ENCODE measurements at places on chromosomes 3 and 15.

DNA sequence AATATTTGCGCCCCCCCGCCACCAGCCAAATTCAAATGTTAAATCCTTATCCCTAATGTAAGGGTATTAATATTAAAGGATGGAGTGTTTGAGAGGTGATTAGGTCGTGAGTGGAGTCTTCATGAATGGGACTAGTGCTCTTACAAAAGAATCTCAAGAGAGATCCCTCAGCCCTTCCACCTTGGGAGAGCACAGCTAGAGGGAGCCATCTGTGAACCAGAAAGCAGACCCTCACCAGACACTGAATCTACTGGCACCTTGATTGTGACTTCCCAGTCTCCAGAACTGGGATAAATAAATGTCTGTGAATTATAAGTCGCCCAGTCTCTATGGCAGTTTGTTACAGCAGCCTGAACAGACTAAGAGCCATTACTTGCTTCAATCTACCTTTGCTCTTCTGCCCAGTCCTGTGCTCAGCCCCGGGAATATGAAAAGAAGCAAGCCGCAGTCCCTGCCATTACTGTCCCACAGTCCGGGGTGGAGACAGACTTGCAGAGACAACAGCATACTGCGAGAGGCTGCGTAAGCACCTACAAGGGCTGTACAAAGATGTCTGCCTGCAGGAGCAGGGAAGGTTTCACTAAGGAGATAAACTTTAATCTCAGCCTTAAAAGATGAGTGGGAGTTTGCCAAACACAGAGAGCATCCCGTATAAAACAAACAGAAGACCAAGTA, 110.7 kb upstream of the TMCO5A start:
- ATAC-seq, result no peak

DNA sequence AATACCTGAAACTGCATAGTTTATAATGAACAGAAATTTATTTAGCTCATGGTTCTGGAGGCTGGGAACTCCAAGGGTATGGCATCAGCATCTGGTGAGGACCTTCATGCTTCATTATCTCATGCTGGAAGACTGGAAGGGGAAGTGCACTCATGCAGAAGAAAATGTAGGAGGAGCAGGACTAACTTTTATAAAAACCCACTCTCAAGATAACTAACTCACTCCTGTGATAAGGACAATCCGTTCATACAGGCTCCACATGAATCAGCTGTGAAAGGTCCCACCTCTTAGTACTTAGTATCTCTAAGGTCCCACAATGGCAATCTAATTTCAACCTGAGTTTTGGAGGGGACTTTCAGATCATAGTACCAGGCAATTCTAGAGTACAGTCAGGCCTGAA, 33.6 kb upstream of the APH1B start:
- ATAC-seq, result no peak

DNA sequence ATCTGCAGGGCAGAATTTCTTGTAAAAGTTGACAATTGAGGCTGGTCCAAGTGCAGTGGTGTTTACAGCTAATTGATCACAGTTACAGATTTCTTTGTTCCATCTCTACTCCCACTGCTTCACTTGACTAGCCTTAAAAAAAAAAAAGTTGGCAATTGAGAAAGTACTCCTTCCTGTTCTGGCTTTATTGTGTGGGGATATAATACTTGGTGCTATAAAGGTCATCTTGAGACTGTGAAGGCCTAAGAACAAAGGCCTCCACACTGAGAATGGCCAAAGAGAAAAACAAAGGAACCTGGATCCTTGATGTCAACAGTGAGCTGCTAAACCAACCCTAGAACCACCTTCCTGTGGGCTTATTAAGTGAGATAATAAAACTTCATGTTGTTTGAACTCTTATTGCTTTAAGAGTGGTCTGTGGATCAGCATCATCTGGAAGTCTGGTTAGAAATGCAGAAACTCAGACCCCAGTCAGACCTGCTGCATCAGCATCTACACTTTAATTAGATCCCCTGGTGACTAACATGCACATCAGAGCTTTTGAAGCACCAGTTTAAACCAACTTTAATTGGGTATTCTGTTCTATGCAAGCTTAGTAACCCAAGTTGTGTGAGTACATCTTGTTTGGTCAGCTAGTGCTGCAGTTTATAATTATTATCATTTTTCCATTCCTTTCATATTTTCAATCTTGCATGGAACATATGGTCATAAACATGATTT, 55.2 kb downstream of the TMOD3 start:
- no peak for ATAC-seq

DNA sequence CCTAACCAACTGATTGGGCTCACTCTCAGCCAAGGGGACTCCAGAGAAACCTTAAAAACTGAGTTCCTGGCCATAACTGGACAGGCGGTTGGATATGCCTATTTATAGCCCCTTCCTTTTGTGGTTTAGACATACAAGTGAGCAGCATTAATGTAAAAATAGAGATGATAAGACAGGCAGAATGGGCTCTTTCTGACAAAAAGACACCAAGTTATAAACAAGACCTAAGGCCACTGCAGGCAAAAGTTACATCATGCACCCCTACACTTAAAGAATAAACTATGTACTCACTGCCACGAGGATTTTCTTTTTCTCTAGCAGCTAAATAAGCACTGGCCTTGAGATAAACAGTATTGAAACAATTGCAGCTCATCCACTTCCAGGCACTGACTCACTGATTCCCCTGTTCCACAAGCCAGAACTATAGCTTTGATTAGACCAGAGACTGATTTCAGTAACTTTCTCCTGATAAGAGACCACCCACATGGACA, 30.1 kb downstream of the SUCNR1 start:
- peak; percentile 34 for ATAC-seq

DNA sequence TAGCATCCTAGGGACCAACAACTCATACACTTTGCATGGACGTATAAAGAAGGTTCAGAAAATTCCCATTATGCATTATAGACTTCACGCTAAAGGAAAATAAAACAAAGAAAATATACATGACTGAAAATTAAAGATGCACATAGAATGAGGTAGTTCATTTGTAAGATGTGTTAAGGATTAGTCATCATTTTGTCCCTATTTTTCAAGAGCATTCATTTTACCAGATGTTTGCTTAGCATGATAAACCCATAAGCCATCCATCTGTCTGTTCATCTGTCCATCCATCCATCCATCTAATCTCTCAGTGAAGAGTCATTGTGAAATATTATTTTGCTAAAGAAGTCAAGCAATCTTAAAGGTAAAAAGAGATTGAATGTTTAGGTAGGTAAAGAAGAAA, 80.3 kb downstream of the TFG start:
- no peak for ATAC-seq

- ATAC-seq, result no peak
These were observed 183.9 kb downstream of the PDCD6IP start for GRCh38 chr3:33982269-33982798.

GRCh38 chr3:143203848-143204247, 84.3 kb downstream of the CHST2 start:
- ATAC-seq, result no peak

- peak; percentile 70 for ATAC-seq
These were observed 78.8 kb downstream of the AAGAB start for GRCh38 chr15:67175643-67176071.

- no peak for ATAC-seq
These were observed 139.4 kb downstream of the NECTIN3 start for GRCh38 chr3:111210866-111211564.

- no peak for ATAC-seq
These were observed 58.6 kb downstream of the MME start for GRCh38 chr3:155138677-155139076.

GRCh38 chr3:184379358-184380184, at the start of gene CHRD:
Gene CHRD (plus strand): TSS chr3:184380054. CDS start chr3:184380319, 265 bp downstream.
- ATAC-seq, result peak; percentile 69

- ATAC-seq, result peak; percentile 76
These were observed 44.7 kb downstream of the GTPBP8 start for GRCh38 chr3:113035387-113035982.

- ATAC-seq, result peak; percentile 37
These were observed 42.0 kb downstream of the UMPS start for GRCh38 chr3:124772081-124772831.

DNA sequence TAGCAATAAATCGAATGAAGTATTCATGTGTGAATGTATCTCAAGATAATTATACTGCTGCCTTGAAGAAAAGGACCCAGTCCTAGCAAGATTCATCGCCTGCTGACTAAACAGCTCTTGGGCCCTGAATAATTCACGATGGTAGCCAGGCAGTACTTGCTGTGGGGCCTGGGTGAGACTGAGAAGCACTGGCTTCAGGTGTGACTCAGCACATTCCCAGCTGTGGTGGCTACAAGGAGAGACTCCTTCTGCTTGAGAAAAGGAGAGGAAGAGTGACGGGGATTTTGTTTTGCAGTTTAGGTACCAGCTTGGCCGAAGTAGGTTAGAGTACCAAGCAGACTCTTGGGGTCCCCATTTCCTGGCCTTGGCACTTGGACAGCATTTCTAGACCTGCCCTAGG, 47.6 kb upstream of the CD200R1L start:
- no peak for ATAC-seq

DNA sequence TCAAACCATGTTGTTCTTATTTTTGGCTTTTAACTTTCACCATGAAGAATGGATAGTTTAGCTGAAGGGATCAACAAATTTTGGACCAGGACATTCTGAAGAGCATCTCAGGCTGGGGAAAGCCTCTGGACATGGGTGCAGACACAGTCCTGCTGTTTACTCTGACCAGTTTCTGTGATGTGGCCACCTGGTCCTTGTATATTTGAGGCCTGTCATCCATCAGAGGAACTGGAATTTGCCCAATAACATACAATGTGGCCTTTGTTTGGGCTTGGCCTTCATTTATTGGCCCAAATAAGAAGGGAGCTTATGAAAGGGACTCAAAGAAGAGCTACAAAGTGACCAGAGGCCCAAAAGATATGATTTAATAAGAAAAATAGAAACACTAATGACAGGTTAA, 127.9 kb downstream of the MYRIP start:
- ATAC-seq, result no peak

- no peak for ATAC-seq
These were observed 21.5 kb upstream of the MORF4L1 start for GRCh38 chr15:78850941-78851755.

- no peak for ATAC-seq
These were observed 45.2 kb upstream of the DPPA4 start for GRCh38 chr3:109382588-109382987.

GRCh38 chr15:60375306-60375705, 22.5 kb downstream of the ANXA2 start:
- no peak for ATAC-seq

GRCh38 chr3:104939196-104939595, 427.5 kb upstream of the ALCAM start:
- ATAC-seq, result no peak

- no peak for ATAC-seq
These were observed 1.4 kb downstream of the PDZRN3 start for GRCh38 chr3:73623346-73623745.

- peak; percentile 66 for ATAC-seq
These were observed 15.9 kb upstream of the COPG1 start for GRCh38 chr3:129233538-129233937.

- ATAC-seq, result no peak
These were observed 39.0 kb downstream of the UNC13C start for GRCh38 chr15:54017251-54017650.

DNA sequence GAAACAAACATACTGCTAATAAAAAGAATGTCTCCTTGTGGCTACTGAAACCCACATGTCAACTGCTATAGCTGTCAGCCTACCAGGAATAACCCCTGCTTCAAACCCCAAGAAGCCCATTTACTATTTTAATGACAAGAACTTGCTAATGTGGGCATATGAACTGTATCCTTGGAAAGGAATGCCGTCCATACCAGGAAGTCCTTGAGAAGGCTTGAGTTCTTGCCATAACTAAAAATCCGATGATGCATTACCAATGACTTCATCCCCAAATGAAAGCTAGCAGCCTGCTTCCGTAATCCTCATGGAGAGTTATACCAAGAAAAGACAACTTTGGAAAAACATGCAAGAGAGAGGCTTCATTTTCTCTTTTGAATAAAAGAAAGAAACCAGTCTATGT, 34.8 kb downstream of the MINDY4B start:
- ATAC-seq, result no peak

- no peak for ATAC-seq
These were observed 29.0 kb downstream of the ANP32A start for GRCh38 chr15:68791431-68792283.

DNA sequence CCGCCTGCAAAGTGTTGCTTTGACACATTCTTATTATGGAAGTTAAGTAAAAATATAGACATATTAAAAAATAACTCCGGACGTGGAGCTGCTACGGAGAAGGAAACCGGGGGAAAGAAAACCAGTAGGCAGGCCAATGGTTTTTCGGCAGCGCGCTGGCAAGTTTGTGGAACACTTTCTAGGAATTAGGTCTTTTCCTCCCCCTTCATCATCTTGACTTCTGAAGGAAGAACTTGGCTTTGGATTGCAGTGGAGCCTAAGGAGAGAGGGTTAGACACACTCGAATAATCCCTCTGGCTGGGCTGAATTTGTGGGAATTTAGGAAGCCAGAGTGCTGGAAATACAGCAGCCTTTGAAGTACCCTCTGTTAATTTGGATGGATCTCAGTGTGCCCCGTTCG, 317 bp downstream of the ROBO2 start:
- no peak for ATAC-seq

DNA sequence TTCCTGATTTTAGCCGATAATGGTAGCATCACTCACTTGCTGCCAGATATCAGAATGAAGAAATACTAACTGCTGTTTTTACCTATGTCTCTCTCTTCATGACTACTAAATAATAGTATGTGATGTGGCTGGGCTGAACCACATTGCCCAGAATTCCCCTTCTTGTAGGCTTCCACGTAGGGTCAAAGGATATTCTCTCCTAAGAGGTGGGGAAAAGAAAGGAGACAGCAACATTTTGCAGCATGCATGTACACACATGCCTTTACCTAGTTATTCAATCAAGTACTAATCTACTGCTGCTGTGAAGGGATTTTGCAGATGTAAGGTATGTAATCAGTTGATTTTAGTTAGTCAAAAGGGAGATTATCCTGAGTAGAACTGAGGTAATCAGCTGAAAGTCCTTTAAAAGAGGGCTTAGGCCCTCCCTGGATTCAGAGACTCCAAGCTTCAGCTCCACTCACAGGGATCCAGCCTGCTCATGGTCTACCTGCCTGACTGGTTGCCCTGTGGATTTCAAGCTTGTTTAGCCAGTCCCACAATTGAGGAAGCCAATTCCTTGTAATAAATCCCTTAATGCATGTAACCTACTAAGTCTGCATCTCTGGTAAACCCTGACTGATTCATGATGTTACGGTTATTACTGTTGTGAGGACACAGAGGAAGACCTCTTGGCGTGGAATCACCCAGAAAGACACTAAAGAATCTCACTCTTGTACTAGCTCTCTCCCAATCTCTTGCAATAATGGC, 20.4 kb downstream of the PLD1 start:
- ATAC-seq, result no peak

- ATAC-seq, result peak; percentile 60
These were observed 237.3 kb downstream of the SHOX2 start for GRCh38 chr3:157868946-157869345.
